ENCODE measurements at places on chromosomes 5 and 9.

DNA sequence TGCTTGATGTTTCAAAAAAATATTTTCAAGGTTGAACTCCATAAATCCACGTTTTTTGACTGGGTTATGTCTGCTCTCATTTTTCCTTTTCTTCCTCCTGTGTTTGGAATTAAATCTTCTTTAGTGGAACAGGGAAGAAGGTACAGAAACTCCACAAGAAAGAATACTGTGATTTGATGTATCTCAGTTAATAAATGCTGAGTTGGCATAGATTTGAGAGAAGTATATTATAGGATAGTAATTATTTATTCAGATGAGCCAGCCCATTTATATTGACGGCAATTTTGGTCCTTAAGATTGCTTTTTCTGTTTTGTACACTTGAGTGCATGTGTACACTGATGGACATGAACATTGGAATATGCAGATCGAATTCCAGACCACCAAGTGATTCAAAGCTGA lies 481.4 kb downstream of the PSAT1 start:
- no peak for DNase-seq

DNA sequence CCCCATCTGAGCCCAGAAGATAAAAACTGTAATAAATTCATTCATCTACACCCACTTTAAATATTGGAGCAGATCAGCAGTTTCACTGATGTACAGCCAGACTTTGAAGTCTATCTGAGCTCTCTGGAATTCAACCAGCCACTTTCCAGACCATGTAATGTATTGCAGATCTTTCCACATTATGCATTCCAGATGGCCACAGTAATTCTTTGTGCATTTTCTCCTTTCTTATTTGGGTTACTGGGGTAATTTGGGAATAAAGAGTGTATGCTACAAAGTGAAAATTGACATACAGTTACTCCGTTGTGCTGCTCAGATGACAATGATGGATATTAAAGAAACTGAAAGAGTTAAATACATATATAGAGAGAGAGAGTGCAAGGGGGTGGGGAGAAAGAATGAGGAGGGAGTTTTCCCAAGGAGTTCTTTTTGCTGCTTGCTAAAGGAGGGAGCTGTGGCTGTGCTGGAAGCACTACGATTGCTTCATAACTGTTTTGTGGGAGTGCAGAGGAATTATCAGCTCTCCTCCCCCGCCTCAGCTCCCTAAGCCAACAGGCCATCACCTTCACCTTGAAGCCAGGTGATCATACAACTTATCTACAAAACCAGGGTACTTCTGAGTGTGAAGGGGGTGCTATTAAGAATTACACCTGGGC lies 152.8 kb downstream of the GAS1 start:
- peak; percentile 82 for DNase-seq

DNA sequence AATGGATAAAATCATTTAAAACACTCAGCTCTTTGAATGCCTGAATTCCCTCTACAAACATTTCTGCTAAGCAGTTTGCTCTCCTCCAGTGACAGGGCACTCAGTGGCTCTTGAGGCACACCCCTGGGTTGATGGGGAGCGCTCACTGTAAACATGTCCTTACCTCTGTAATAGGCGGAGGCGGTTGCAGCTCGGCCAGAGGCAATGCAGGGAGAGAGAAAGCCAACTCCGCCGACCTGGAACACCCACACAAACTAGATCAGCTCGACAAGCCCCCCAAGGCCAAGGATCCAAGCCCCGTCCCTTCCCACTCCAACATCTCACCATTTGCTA lies 329 bp downstream of the CDC23 start:
- DNase-seq, result peak; percentile 2

DNA sequence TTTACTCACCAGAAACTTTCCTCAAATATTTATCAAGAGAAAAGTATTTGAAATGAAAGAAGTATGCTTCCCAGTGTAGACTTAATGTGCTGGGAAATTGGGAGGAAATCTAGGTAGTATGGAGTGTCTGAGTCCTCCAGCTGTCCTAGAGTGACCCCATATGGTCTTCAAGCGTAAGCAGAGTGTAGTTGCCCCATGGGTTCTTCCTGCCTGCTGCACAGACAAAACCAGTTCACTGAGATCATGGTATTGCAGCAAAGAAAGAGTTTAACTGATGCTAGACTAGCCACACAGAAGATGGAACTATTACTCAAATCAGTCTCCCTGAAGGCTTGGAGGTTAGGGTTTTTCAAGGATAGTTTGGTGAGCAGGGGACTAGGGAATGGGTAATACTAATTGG lies 114.9 kb upstream of the PRLR start:
- no peak for DNase-seq

GRCh38 chr5:153490118-153491037 lies at the start of gene GRIA1:
GRIA1 (plus strand) TSS chr5:153490670.
- DNase-seq, result no peak

DNA sequence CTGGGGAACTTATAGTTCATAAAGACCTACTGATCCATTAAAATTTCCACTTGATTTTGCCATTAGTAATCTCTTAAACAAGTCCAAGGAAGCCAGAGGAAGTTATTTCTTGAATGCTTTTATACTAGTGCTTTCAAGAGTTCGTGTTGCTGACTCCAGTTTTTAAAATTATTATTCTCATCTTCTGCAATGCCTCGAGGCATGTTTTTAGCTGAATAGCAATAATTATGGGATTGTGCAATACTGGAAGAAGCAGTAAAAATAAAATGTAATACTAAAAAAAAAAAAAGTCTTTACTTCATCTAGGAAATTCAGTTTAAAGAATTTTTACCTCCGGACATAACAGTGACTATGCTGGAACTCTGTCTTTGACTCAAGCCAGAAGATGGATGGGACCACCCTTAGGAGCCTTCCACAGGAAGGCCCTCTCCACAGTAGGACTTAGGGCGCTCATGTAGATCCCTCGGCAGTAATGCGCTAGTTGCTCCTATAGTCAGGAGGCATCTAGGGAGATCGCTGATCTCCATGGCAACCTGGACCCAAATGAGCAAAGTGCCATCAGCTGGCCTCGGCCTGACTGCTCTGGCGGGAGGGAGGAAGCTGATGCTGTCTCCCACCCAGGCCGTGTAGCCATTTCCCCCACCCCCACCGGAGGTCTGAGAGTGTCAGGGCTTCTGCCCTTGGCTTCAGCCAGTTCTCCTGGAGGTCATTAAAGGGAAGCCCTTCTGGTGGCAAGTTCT lies 56.7 kb downstream of the DAPK1 start:
- no peak for DNase-seq

DNA sequence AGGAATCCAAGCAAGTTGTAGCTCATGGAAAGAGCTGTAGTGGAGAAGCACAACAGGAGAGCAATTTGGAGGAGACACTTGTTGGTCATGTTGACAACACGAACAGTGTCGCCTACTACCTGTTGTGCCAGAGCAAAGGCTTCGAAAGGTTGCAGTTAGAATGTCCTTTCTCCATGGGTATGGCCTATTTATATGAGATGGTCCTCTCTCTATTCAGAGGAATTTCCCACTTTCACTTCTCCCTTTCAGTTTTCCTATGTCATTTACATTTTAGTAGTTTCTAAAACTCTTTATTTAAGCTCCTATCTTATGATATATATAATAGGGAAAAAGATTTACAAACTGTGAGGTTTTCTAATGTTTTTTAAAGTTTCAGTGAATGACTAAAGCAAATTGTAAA lies at the start of gene IFNB1:
IFNB1 (minus strand) TSS at position 162 of the 400 bp plus-strand sequence; CDS start at position 89, 73 bp downstream.
- DNase-seq, result no peak

- DNase-seq, result no peak
These were observed 92.7 kb upstream of the SAP30L start for GRCh38 chr5:154352960-154353548.

- no peak for DNase-seq
These were observed 34.9 kb downstream of the TARS1 start for GRCh38 chr5:33475706-33476105.

- DNase-seq, result peak; percentile 21
These were observed 60.7 kb downstream of the MED27 start for GRCh38 chr9:132018957-132019405.

- DNase-seq, result peak; percentile 61
These were observed 69.9 kb downstream of the DAPK1 start for GRCh38 chr9:87567571-87567970.

DNA sequence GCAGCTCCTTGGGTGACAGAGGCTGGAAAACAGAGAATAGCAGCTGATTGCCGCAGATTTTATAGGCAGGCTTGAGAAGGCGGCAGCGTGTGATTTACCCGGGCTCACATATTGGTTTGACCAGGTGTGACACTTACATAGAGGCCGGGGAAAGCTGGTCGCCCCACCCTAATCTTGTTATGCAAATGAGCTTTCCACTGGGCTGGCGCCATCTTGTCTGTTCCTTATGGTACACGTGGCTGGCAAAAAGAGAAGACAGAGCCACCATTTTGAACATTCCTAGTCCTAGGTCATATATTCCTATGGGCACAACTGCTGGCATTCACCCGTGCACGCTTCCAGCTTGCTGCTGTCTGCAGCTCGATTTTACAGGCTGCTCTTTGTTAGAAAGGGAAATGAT lies 11.3 kb upstream of the SPZ1 start:
- DNase-seq, result no peak

DNA sequence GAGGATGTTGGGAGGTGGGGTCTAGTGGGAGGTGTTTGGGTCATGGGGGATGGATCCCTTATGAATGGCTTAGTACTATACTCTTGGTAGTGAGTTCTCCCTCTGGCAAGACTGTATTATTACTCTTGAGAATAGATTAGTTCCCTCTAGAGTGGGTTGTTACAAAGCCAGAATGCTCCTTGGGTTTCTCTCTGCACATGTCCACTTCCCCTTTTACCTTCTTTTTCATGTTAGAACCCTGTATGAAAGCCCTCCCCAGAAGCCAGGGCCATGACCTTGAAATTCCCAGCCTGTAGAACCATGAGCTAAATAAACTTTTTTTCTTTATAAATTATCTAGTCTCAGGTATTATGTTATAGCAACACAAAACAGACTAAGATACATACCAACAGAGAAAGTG lies 31.1 kb downstream of the SLC24A2 start:
- DNase-seq, result no peak

DNA sequence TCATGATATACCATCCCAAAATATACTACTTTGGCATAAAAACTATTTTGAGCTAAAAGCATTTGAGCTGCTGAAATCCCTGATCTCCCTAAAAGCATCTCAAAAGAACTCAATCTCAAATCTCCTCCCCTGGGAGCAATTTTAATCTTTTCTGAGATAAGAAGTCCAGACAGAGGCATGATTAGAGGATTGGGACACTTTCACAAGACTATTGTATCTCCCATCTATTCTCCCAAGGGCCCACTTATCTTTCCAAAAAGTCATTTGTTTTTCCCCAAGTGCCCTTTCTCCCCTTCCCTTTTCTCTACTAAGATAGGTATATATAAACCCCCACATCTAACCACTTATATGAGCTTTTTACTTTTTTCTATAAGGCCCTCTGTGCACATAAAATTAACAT lies 79.7 kb downstream of the ALDH7A1 start:
- no peak for DNase-seq

GRCh38 chr5:34511481-34511880 lies 144.6 kb upstream of the RAI14 start:
- DNase-seq, result no peak

DNA sequence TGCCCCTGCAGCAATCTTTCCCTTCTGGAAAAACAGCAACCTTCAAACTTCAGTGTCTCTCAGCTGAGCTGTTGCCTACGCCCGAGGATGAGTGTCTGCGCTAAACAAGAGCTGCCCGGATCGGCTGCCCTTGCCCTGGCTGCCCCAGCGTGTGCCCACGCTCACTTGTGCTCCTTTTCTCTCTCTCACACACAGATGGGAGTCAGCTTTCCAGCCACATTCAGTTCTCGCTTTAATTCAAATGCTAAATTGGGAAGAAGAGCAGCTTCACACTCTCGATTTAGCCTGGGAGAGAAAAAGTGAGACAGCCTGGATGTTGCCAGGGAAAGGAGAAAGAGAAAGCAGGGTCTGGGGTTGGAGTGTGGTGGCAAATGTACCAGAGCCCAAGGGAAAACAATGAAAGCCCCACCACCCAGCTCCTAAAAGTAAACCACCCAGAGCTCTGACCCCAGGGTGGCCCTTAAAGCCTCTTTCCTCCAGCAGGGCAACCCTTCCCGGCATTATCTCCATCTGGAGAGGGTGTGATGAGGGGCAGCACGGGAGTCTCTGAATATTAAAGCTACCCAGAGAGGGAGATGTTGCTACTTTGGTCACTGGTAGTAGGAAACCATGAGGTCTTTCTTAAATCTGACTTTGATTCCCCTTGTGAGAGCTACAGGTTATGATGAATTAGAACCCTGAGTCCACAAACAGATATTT lies 9.9 kb upstream of the EGR1 start:
- no peak for DNase-seq

DNA sequence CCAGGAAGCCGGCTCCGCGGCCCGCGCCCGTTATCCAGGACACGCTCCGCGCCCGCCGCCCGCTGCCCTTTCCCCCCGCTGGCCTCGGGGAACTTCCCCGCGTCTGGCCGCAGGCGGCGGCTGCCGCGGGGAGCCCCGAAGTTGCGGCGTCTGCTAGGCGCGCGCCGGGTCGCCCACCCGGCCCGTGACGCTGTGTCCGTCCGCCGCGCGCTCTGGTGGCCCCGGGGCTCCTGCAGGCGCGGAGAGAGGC lies 621 bp upstream of the GCNT4 start:
- DNase-seq, result no peak

DNA sequence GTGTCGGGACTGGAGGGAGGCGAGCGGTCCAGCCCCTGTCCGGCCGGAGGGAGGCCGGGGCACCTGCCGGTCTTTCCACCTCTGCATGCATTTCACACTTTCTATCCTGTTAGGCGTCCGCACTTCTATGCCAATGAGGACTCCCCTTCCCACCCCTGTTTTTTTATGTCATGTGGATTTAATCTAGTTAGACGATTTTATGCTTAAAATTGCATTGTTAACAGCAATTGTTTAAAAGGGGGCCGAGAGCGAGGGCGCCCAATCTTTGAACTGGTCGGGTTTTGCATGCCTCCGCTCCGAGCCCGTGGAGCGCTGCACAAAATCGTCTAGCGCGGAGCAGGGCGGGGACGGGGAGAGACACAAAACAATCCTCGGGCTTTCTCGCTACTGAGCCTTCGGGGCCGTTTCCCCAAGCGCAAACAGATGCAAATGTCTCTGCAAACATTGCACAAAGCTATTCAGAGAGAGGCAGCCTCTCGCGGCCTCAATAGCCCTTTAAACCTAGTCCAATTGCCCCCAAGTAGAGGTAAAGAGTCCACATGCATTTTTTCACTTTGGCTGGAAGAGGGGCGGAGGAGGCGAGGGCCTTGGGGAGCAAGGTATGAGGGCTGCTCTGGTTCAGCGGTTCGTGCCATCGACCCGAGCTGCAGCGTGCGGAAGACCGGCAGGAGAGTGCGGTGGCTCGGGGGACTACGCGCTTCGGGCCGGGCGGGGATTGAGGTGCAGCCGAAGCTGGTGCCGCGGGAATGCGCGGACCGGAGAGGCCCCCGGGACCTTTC lies 37.5 kb upstream of the TIFAB start:
- no peak for DNase-seq

GRCh38 chr5:1561402-1561929 lies 37.7 kb upstream of the LPCAT1 start:
- no peak for DNase-seq
